ENCODE measurements at places on chromosomes 5 and 9. TPM values are rescaled to one million over a fixed set of nuclear protein-coding genes. Genes with fewer than 3 reads are reported as not detected.

PARP8 gene
- 177 TPM for total RNA-seq

CCDC171 gene
- total RNA-seq = 1.8 TPM

GAS1 gene
- total RNA-seq = 0.97 TPM

SPINK6 gene
- not detected for total RNA-seq

CD274 gene
- total RNA-seq = 23.0 TPM

DRD1 gene
- not detected for total RNA-seq

CDC20B gene
- total RNA-seq = not detected

MFAP3 gene
- 27.4 TPM for total RNA-seq

TTC16 gene
- 2.5 TPM for total RNA-seq

GLRA1 gene
- total RNA-seq = not detected

ZFP37 gene
- total RNA-seq = 2.9 TPM

NRARP gene
- 0.29 TPM for total RNA-seq

FGF1 gene
- total RNA-seq = not detected

SOHLH1 gene
- total RNA-seq = not detected

DUSP1 gene
- total RNA-seq = 18.8 TPM

SAXO1 gene
- 0.29 TPM for total RNA-seq

CTNND2 gene
- total RNA-seq = not detected

ADAM19 gene
- total RNA-seq = 33.9 TPM

TAF11L13 gene
- not detected for total RNA-seq

SV2C gene
- total RNA-seq = not detected

CFAP157 gene
- not detected for total RNA-seq

FKTN gene
- 14.2 TPM for total RNA-seq

All from CD4-positive, alpha-beta memory T cell (primary cell).